ENCODE measurements at places on chromosomes 16 and 17.

- no peak for DNase-seq
Observed at GRCh38 chr17:60372790-60373483, 19.0 kb downstream of the USP32 start.

DNA sequence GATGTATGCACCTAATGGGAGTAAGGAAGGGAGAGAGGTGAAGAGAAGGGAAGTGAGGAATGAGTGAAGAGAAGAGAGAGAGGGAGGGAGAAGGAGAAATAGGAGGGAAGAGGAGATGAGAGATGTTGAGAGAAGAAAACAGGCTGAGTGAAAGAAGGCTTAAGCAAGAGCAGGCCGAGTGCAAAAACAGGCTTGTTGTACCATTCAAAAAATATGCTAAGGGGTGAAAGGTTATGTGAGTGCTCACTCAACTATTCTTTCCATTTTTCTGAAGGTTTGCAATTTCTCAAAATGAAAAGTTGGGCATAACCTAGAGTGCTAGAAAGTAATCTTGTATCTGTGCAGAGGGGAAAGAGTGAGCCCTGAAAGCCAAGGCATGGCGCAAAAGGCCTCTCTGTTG, 22.9 kb downstream of the RPGRIP1L start:
- no peak for DNase-seq

GRCh38 chr17:39144416-39144840, 7.0 kb downstream of the PLXDC1 start:
- DNase-seq = peak; percentile 81

DNA sequence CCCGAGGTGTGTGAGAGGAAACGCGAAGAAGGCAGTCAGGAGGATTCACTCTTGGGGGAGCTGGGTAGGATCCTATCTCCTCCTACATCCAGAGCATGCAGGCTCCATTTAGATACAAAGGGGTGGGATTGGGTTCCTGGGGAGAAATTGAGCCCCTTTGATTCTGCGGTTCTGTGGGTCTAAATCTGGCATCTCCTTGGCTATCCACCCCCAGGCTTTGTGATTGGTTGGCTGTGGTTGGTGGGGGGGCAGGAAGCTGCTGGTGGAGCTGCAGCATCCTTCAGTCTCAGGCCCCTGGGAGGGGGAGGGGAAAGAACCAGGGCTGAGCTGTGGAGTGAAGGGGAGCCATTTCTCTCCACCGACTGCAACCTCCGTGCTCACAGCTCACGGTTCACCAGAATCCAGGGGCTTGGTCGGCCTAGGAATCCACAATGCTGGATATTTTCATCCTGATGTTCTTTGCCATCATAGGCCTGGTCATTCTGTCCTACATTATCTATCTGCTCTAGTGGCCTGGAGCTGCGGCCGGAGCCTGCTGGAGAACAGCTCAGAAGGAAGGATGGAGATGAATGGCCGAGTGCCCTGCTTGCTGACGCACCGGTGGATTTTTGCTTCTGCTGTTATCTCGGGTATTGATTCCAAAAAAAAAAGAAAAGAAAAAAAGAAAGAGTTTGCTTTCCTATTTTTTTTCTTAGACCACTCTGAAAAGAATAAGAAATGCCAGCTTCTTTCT, at the start of gene LASP1NB:
LASP1NB (plus strand) TSS at position 352 of the 733 bp plus-strand sequence.
- peak; percentile 81 for DNase-seq

DNA sequence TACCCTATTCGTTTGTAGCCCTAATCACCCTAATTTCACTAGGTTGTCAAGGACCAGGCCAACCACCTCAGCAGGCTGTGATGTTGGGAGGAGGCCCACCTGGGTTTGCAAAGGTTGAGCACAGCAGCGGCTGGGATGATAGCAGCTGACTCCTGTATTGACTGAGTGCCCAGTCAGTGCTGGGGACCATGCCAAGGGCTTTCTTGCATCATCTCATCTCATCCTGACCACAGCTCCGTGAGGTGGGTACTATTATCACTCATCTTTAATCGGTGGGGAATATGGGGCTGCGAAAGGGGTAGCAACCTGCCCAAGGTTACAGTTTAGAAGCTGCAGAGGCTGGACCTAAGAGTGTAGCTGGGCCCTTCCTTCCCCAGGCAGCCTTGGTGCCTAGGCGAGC, 11.7 kb downstream of the ATPAF2 start:
- DNase-seq = no peak

DNA sequence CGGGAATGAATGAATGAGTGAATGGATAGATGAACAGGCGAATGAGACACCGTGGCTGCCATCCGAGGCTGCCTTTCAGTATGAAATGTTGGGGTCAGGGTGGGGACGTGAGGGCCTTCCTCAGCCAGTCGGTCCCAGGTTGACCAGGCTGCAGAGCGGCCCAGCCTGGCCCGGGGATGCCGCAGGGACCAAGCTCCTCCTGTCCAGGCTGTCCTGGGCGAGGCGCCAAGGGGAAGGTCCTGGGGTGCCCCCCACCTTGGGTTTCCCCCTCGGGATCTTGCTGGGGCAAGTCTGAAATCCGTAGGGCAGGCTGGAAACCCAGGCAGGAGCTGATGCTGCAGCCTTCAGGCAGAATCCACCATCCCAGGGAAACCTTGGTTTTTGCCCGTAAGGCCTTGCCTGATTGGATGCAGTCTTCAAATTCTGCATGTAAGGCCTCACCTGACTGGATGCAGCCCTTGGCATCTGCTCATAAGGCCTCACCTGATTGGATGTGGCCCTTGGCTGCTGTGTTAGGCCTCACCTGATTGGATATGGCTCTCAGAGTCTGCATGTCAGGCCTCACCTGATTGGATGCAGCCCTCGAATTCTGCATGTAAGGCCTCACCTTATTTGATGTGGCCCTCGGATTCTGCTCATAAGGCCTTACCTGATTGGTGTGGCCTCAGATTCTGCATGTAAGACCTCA, 61.7 kb upstream of the ZNF469 start:
- no peak for DNase-seq

DNA sequence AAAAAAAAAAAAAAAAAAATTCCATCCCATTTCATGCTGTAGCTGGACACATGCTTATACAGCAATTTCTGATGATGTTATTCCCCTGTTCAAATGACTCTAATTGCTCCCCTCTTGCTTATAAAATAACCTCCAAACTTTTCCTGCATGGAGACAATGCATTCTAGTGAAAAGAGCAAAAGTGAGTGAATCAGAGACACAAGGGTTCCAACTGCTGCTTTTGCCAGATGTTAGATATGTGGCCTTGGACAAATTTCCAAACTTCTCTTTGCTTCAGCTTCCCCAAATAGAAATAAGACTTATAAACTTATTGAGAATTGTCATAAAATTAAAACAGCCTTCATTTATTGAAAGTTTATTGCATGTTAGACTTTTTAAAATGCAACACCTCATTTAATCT, 65.0 kb upstream of the AXIN2 start:
- no peak for DNase-seq

Measured in heart right ventricle (tissue), 16 donors.